ENCODE measurements at places on chromosomes 13 and 19.

DNA sequence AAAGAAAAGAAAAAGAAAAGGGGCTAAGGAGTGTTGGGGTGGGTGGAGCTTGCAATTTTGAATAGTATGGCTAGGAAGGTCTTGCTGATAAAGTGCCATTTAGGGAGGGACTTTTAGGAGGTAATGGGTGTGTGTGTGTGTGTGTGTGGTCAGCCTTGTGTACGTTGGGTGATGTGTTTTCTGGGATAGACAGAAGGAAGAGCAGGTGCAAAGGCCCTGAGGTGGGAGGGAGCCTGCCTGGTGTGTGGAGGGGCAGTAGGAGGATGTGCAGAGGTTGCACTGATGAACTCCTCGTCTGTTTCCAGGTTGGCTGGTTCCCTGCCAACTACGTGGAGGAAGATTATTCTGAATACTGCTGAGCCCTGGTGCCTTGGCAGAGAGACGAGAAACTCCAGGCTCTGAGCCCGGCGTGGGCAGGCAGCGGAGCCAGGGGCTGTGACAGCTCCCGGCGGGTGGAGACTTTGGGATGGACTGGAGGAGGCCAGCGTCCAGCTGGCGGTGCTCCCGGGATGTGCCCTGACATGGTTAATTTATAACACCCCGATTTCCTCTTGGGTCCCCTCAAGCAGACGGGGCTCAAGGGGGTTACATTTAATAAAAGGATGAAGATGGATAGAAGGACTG, 30.5 kb upstream of the ADGRE1 start:
- no peak overlapping the region for H3K27ac ChIP-seq
- H3K36me3 ChIP-seq: no peaks in the 10 kb centered on the region
- no peaks in the 10 kb centered on the region for H3K4me1 ChIP-seq
- no peak for DNase-seq
- no peaks in the 10 kb centered on the region for H3K27me3 ChIP-seq
- no peak overlapping the region for H3K4me3 ChIP-seq

DNA sequence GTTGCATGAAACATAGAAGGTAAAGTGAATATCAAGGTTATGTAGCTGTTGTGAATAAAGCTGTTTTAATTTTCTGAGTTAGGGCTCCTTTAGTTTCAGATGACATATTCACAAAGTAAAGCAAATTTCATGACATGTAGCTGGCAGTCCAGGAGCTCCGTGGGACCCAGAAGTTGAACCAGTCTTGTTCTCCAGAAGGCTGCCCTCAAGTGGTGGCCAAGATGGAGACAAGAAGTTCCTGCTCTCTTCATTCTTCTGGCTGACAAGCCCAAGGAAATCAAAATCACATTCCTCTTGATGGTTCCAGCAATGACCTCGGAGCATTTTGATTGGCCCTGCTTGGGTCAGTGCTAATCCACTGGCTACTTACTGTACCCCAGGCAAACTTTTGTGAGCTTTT, 128.7 kb downstream of the LIG4 start:
- no peaks in the 10 kb centered on the region for H3K27me3 ChIP-seq
- H3K36me3 ChIP-seq: no peaks in the 10 kb centered on the region
- H3K4me3 ChIP-seq: no peak overlapping the region
- DNase-seq: no peak
- no peak overlapping the region for H3K27ac ChIP-seq
- no peaks in the 10 kb centered on the region for H3K4me1 ChIP-seq

DNA sequence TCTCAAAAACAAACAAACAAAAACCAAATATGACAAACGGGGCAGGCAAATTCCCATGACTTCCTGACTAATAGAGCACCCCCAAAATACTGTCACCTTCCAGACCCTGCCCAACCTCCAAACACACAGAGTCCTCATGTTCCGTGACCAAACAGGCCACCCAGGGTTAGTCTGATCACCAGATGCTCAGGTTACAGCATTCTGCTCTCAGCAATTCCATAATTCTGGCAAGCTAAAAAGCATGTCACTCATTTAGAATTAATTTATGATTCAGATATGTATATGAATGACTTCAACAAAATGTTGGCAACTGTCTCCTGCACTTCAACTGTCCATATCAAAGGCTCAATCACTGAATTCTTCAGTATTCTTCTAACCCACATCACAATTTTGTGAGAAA, 52.4 kb downstream of the ZIC5 start:
- no peaks in the 10 kb centered on the region for H3K4me1 ChIP-seq
- DNase-seq: no peak
- no peaks in the 10 kb centered on the region for H3K36me3 ChIP-seq
- no peaks in the 10 kb centered on the region for H3K27me3 ChIP-seq

- no peaks in the 10 kb centered on the region for H3K27me3 ChIP-seq
- H3K4me3 ChIP-seq: no peak overlapping the region
- no peaks in the 10 kb centered on the region for H3K4me1 ChIP-seq
Observed at GRCh38 chr19:28242317-28242927, 970.5 kb downstream of the UQCRFS1 start.

- no peak for DNase-seq
- H3K4me3 ChIP-seq: no peak overlapping the region
- no peak overlapping the region for H3K27ac ChIP-seq
- no peaks in the 10 kb centered on the region for H3K27me3 ChIP-seq
Observed at GRCh38 chr13:44812818-44813217, 176.5 kb downstream of the NUFIP1 start.

DNA sequence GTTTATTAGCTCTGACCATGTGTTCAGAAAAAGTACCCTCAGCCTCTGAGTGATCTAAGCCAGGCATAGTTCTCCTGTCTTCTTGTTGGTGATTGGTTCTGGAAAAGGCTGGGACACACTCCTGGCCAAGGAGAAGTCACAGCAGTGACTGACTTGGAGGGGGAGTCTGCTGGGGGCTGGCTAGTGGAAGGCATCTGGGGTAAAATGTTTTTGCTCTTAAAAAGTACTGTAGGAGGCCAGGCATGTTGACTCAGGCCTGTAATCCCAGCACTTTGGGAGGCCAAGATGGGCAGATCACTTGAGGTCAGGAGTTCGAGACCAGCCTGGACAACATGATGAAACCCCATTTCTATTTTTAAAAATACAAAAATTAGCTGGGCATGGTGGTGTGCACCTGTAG, 21.7 kb downstream of the FAM187B start:
- no peak for DNase-seq
- no peaks in the 10 kb centered on the region for H3K27me3 ChIP-seq
- H3K36me3 ChIP-seq: no peaks in the 10 kb centered on the region
- H3K27ac ChIP-seq: no peak overlapping the region

DNA sequence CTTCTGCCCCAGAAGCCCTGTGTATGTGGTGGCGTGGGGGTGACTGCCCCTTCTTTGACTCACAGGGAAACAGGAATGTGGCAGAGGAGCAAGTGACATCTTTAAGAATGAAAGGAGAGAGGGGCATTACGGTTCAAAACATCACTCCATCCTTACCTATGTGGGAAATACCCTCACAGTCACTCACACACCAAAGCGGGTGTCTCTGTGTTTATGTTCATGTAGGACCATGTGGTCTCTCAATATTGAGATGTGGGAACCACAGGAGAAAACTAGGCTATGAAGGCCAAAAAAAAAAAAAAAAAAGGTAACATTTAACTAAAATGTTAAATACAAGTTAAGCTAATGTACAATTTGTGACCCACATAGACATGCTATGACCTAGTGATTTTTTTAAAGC, 153.6 kb upstream of the GPR12 start:
- H3K27me3 ChIP-seq: no peaks in the 10 kb centered on the region
- no peak overlapping the region for H3K4me3 ChIP-seq
- DNase-seq: no peak
- H3K4me1 ChIP-seq: no peaks in the 10 kb centered on the region

GRCh38 chr19:3471954-3472655, 8.2 kb downstream of the SMIM24 start:
- H3K27ac ChIP-seq: no peak overlapping the region
- H3K4me3 ChIP-seq: no peak overlapping the region
- H3K36me3 ChIP-seq: no peaks in the 10 kb centered on the region

DNA sequence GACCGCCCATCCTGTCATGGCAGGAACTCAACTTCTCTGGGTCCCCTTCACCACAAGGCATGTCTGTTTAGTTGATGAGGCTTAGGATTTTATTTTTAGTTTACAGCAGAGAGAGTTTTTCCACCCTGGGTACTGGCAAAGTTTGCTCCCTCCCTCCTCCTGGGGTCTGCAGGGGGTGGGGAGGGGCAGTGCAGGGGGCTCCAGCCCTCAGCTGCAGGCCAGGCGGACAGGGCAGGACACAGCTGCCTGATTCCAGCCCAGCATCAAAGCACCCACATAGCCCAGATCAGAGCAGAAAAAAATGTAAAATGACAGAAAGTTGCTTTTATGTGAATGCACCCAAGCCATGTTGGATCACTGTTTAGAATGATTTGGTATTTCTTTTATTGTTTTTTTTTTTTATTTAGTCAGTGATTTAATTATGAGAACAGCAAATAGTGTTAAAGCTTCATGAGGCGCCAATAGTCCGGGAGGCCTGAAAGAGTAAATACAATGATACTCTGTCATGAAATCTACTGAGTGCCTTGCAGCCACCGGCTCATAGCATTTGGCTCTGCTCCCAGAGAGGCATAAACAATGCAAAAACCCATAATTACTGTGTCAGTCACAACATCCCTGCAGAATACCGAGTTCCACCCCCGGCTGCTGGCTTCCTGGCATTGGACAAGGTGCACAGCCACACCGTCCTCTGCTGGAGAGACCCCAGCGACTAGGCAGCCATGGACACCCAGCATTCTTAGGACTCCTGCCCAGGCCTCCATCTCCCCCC, 923.5 kb downstream of the UQCRFS1 start:
- H3K4me1 ChIP-seq: peaks cover 10% of the 10 kb centered on the region
- no peaks in the 10 kb centered on the region for H3K36me3 ChIP-seq

DNA sequence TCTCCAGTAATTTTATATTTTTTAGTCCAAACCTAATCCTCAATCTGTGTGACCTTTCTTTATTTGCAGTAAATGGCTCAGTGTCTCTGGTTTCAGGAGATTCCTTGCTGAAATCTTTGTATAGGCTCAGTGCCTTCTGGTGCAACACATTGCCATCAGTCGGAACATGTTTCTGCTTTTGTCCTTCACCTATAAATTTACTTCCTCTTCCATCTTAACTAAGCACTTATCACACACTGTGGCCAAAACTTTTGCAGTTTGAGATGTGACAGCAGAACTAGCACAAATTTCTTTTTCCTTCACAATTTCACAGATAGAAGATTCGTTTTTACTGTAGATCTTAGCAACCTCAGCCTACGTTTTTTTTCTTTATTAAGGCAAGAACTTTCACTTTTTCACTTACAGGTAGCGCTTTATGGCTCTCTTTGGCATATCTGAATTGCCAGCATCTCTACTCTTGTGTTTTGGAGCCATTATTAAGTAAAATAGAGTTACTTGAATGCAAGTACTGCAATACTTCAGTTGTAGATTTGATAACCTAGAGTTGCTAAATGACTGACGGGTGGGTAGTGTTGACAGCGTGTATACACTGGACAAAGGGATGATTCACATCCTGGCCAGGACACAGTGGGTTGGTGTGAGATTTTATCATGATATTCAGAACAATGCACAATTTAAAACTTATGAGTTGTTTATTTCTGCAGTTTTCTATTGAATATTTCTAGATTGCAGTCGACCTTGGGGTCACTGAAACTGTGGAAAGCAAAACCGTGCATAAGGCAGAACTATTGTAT, 44.3 kb downstream of the NDFIP2 start:
- H3K27ac ChIP-seq: no peak overlapping the region
- peaks cover 74% of the 10 kb centered on the region for H3K36me3 ChIP-seq
- DNase-seq: no peak
- no peak overlapping the region for H3K4me3 ChIP-seq
- H3K27me3 ChIP-seq: no peaks in the 10 kb centered on the region

DNA sequence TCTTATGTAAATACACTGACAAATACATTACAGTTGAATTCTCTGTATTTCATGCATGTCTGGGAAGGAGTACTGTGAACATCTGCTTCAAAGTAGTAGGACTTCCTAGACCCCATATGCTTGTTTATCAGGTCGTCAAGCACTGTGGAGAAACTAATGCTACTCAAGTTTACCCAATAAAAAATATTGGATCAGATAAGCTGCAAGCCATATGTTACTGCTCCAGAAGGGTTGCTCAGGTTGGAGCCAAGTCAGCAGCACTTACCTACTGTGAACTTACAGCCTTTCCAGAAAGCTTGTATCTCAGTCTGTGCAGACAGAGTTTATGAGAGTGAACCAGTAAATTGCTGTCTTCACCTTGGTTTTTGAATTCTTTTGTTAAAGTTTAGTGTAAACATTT, 36.2 kb downstream of the SLAIN1 start:
- H3K36me3 ChIP-seq: no peaks in the 10 kb centered on the region
- DNase-seq: no peak
- no peaks in the 10 kb centered on the region for H3K27me3 ChIP-seq

Data from esophagus squamous epithelium (tissue), 5 donors.